ENCODE measurements at places on chromosomes 12 and 14.

- DNase-seq = no peak
These were observed 13.9 kb upstream of the NR4A1 start for GRCh38 chr12:52037248-52037861.

- DNase-seq = no peak
These were observed 87.6 kb downstream of the EML1 start for GRCh38 chr14:99880651-99881420.

- no peak for DNase-seq
These were observed 143.2 kb upstream of the USP15 start for GRCh38 chr12:62116986-62117385.

DNA sequence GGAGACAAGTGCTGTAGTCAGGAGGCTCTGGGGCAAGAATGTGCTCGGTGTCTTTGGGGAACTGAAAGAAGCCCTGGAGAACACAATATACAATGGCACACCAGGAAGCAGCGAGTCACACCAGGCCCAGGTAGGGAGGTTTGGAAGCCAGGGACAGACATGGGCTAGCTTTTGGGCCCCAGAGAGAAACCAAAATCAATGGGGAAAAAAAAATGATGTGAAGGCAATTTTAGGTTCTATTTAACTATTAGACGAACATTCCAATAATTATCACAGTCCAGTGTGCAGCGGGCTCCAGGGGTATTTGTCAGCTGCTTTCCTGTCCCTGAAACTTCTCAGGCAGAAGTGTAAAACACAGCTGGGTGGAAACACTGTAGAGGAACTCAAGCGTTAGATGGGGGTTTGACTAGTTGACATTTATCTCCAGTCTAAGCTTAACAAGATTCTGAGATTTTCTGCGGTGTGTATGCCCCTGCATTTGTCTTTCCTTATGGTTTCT is 21.8 kb upstream of the EGLN3 start:
- no peak for DNase-seq

DNA sequence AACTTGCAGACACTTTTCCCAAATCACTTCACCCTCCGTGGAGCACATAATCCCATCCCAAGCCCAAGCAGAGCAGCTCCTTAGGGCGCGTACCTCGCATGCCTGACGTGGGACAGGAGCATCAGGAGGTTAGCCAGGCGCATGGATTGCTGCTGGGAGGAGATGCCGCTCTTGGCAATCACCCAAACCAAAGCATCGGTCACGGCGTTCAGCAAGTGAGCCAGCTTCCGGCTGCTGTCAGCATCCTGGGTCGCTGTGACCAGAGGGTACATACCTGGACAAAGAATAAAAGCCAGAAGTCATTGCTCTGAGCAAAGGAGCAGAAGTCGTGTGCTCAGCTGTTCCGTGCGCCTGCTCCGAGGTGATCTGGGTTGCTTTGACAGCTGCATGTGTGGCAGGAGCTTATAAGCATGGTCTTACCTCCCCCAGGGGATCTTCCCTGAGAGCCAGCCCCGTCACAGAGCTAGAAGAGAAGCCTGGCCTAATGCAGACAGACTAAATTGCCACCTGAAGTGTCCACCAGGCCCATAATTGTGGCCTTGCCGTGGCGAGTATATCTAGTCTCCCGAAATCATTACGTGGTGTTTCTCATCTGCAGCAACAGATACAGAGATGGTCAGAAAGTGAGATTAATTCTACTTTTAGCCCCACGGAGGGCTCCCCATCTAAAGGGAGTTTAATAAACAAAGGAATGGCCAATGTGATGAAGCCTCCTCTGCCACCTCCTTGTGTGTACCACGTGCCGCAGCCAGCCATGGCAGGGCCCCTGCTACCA is 59.1 kb downstream of the ESR2 start:
- no peak for DNase-seq

DNA sequence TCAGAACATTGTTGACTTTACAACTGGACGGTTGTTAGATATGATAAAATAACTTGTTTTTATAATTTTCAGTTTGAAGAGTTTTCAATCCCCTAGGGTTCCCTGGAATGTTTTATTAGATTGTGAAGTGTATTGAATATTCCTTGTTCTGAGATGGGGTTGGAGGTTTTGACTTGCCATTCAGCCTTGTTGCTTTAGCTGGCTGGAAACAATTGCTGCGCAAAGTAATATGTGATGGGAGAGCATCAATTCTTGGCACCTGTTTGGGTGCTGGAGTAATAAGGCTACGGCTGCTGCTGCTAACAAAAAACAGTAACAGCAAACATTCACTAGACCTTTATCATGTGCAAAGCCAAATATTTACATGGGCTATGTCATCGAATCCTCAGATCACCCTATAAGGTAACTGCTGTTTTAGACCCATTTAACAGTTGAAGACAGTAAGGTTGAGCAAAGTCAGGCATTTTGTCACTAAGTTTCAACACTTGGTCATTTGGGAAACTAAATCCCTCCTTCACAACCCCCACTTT is 241.0 kb upstream of the TBX3 start:
- no peak for DNase-seq

DNA sequence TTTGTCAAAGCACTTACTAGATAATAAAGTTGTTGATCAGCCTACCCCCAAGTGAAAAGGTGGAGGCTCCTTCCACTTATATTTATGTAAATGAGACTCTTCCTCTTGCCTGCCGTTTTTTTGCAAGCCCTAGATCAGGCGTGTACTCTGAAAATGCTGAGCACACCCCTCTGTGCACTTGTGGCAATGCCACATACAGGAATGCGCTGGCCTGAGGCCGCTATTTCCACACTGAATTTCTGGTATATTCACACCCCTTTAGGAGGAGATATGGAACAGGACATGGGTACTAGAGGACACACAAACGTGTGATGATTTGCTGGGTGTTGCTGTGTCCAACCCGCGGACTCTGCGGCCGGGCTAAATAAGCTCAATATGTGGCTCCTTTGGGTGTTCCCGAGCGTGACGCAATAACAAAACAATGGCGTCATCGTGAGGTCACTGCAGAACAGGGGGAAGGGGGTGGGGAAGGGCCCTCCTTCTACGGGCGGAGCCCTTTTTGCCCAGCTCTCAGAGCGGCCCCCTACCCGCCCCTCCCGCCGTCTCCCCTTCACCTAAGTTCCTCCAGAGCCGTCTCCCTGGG is 554 bp upstream of the TSPAN31 start:
- peak; percentile 39 for DNase-seq

GRCh38 chr12:69595689-69596088 is 10.4 kb downstream of the CCT2 start:
- DNase-seq = no peak

GRCh38 chr14:42316693-42317092 is 710.0 kb downstream of the LRFN5 start:
- DNase-seq = no peak

- DNase-seq = no peak
These were observed 33.8 kb downstream of the STK38L start for GRCh38 chr12:27277846-27278260.

GRCh38 chr14:55942826-55943225 is 175.4 kb upstream of the PELI2 start:
- DNase-seq = no peak

- DNase-seq = no peak
These were observed 7.2 kb upstream of the FNTB start for GRCh38 chr14:64979336-64980074.

GRCh38 chr12:69527506-69528272 is 57.5 kb downstream of the FRS2 start:
- DNase-seq = no peak

DNA sequence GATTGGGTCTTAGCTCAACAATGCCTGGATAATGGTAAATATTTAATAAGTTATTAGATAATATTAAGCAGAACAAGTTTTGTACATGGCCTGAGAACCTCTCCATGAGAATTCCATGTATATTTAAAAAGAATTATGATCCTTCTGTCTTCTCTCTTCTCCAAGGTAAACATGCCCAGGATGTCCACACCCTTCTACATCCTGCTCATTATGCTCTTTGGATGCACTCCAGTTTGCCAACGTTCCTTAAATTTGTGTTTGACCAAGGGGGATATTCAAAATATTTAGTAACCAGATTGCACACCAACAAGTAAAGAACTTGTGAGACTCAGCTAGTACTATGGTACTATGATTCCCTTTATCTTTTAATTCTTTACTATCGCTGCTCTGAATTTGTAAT is 44.8 kb upstream of the ERGIC2 start:
- no peak for DNase-seq

DNA sequence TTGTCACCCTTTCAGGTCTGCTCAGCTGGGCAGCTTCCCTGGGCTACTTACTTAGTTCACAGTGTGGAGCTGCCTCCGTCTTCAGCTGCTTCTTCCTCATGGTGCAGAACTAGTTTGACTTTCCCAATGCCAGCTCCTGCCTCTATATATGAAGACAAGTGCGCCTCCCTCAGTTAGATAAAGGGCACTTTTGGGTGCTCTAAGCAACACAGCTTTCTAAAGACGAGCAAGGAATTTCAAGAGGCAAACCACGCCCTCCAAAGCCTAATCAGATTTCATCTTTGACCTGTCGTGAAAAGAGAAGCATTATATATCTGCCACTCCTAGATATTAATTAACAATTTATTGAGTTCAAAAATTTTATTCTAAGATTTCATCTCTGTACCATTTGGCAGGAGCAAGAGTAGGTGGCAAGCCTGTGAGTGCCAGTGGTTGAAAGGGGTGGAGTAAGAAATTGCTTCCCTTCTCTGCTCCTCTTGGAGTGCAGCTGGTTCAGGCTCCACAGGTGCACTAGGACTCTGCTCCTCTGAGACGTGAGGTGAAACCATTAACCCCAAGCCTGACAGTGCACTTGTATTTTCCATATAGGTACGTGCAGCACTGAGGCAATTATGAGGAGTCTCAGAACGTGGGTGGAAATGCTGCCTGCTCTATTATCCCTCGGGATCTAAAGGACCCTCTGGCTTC is 2.1 kb upstream of the SLC11A2 start:
- DNase-seq = no peak

GRCh38 chr12:79690142-79690637 is 574 bp downstream of the PAWR start:
- DNase-seq = no peak

DNA sequence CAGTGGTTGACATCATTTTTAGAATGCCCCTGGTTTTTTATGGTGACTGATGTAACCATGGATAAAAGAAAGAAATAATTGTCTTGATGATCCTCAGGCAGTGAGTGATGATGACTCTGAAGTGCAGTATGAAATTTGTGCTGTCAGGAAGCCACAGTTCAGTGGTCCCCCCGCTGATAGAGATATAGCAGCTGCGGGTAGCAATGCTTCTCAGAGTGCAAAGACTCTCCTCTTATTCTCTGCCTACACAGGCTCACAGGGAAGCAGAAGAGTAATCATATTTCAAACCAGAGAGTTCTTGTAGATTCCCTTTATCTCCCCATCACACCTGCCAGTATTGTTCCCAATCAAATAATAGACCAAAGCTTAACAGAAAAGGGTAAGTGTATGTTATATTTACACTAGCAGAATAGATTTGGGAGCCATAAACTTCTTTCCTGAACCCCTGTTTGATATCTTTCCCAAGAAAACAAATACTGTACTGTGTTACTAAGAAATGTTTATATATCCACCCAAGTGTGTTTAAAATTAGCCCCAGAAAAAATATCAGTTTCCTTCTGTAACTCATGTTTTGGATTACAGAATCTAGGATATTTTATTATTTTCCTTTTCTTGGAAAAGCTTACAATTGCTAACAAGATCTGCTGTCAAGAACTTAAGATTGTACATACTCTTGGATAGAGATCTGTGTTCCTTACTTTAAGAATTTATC is 1817.4 kb upstream of the FLRT2 start:
- no peak for DNase-seq

- DNase-seq = no peak
These were observed 1.3 kb downstream of the NKX2-8 start for GRCh38 chr14:36580856-36581831.

GRCh38 chr12:90299666-90300065 is 591.0 kb upstream of the ATP2B1 start:
- no peak for DNase-seq

DNA sequence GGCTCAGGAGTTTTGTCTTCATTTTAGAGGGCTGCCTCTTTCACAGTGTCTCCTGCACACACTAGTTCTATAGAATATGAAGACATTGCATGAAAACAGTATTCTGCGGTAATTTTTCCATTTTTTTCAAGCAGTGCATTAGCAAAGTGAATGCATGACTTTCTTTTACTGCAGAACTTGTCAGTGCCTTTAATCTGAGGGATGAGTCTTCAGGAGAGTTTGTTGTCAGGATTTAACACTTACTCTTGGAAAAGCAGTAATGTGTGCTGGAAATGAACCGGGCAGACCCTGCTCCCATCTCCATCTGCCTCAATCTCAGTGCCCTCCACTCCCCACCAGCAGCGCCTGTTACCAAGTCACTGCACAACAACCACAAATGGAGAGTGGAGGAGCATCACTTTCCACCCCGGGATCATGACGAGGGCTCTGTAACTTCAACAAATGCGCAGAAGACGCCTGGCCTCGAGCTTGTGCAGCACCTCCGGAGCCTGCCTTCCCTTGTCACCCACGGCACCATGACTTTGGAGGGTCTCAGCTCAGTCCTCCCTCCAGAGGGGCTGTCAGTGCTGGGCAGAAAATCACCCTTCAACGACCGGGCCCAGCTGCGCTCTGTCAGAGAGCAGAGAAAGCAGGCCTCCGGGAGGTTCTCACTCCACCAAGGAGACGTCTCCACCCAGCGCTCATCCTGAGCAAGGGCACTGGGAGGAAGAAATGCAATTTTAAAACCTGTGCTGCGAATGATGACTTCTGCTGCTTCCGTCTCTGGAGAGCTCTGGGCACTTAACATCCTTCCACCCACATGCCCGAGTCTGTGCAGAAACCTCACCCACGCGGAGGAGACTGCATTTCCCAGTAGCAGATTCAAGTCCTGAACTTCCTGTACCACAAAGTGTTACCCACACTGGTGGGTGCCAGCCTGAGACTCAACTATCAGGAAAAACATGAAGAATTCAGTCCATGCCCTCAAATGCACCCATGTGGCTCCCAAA is 255.7 kb downstream of the ADGRD1 start:
- no peak for DNase-seq

DNA sequence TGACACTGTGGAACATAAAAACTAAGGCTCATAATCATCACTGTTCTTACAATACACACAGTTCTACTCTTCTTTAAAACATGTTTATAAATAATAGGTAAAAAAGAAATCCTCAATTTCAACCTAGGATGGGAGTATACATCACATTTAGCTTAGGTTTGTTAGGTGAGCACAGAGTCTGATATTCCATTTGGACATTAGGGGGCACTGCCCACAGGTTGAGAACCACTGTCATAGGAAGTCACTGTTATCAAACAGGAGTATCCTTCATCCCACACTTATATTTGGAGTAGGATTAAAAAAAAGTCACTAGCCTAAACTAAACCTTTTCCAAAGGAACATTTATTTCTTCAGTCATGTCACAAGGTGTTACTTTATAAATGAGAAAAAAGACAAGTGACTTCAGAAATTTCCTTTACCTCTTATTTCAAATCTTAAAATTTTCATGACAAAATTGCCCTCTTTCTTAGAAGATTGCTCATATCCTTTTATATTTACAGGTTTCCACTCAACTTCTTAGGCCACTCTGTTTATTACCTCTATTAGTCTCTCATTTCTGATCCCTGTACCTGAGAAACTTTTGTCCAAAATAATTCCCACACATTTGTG is 240.6 kb downstream of the CPNE8 start:
- DNase-seq = no peak

DNA sequence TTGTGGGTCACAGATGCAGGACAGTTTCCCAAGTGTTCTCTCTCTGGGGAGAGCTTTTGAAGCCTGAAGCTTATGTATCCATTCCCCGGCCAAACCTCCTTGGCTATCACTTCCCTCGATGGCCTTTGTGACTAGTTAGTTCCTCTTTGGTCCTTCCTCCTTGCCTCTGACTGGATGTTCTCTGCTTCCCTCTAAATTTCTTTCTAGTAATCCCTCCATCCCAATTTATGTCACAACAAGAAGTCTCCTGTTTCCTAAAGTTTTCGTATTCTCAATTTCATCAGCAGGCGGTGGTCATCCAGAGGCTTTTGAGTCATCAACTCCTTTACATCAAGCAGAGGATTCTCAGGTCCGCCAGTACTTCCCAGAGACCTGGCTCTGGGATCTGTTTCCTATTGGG is 27.5 kb downstream of the A2ML1 start:
- DNase-seq = no peak
